ENCODE measurements at places on chromosomes 7 and 10. TPM values are rescaled to one million over a fixed set of nuclear protein-coding genes. Genes with fewer than 3 reads are reported as not detected.

NUPR2 gene
- total RNA-seq = 1.4 TPM

ANXA8L1 gene
- not detected for total RNA-seq

FLNC gene
- 41.4 TPM for total RNA-seq

PLXNA4 gene
- 1.1 TPM for total RNA-seq

EBLN1 gene
- not detected for total RNA-seq

UPK3B gene
- total RNA-seq = 7.2 TPM

TEX36 gene
- not detected for total RNA-seq

DNAJB9 gene
- 9.3 TPM for total RNA-seq

HYCC1 gene
- 6.3 TPM for total RNA-seq

NUTM2A gene
- 2.8 TPM for total RNA-seq

SFTPA2 gene
- total RNA-seq = 3.5 TPM

FXYD4 gene
- not detected for total RNA-seq

CCDC172 gene
- total RNA-seq = not detected

CFAP43 gene
- 0.40 TPM for total RNA-seq

AS3MT gene
- total RNA-seq = 1.2 TPM

NKX1-2 gene
- total RNA-seq = not detected

PTPRE gene
- total RNA-seq = 26.9 TPM

CYP2C9 gene
- 7.1 TPM for total RNA-seq

HTR5A gene
- not detected for total RNA-seq
